ENCODE measurements at places on chromosomes 5 and 9.
A peak's percentile ranks its signal among the peaks of the same experiment; 100 is the strongest.

DNA sequence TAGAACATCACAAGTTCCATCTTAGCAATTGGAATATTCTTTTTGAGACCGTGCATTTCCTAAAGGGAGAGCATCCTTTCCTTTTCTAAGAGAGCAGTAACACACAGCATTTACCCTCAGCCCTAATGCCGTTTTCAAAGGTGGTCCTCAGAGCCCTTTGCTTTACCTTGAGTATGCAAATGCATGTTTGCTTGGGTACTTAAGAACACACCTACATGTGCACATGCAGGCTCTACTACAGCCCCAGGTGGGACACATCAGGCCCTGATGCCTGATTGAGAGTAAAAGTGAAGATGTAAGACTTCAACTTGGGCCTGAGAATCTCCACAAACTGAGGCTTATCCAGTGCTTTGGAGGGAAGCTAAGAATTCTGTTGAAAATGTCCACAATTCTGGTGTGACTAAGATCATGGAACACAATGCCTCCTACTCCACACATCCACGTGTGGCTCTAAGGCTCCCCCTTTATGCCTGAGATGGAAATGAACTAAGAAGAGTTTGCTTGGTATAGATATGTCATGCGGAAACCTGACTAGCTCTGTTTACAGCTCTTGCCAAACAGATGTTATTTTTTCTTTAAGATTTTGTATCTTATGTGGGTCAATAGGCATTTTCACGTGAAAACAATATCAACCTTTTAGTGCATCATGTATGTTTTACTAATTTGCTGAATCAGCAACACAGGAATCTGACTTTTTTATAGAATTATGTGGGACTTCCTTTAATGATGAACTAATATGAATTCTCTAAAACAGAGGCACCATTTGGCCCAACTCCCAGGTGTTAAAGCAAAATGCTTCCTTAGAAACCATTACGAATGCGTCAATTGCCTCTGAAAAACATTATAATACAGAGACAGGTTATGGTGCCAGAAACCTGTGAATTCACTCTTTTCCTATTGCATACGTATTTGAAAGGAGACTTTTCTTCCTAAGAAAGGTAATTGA lies 48.9 kb upstream of the SLC2A8 start:
- DNase-seq = peak; percentile 15

DNA sequence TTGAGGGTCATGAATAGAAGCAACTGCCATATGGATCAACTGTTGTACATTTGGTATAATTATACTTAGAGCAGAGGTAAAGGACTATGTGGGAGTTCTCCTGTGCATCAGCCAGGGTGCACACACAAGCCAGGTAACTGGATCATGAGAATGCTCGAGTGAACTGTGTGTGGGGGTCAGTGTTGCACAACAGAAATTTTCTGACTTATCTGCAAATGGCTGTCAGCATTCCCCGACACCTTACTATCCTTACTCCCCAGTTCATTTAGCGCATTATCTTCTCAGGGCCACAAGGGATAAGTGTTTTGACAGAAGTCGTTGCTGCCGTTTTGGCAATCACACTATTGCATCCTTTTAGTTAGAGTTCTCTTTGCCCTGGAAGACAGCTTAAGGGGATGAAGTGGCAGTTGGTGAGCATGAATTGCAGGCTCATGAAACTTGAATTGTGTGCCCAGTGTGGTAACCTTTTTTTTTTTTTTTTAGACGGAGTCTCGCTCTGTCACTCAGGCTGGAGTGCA lies 1.7 kb downstream of the CANX start:
- no peak for DNase-seq

DNA sequence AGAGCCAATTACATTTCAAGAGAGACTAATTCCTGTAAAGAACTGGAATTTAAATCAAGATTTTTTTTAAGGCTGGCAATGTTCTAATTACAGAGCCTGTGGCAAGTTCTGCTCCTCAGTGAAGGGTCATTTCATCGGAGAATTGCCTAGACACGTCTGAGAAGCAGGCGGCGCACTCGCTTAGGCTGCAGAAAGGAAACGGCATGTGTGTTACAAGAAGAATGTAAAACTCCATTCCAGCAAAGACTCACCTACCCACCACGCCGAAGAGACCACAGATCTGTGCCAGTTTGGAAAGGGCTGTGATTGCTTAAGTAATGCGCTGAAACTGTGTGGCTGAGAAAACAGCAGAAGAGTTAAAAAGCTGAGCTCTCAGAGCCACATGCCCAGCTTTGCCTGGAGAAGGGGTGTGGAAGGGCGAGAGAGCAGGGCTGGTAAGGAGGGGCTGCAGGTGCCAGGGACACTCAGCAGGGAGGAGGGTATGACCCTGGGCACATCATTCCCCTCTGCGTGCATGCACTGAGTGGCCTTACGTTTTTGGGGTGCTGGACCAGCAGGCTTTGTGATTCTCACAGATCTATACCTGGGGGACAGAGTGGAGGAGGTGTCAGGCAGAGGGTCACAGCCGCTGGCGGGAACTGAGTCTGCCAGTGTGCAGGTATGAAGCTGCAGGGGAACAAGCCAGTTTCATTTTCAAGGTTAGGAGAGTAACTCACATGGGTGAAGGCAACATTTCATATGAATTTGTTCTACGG lies 17.8 kb upstream of the SLC25A51 start:
- no peak for DNase-seq

- no peak for DNase-seq
Measured at GRCh38 chr5:106127985-106128384, 1542.8 kb downstream of the EFNA5 start.
